ENCODE measurements at places on chromosomes 11 and 22. TPM values are rescaled to one million over a fixed set of nuclear protein-coding genes. Genes with fewer than 3 reads are reported as not detected.

GRCh38 chr11:104332110-104332509, 168.2 kb upstream of the PDGFD start:
- no peak for DNase-seq

The SLC39A13 gene
- polyA plus RNA-seq, result 71.9 TPM

GRCh38 chr11:123588864-123589262, 65.6 kb downstream of the SCN3B start:
- DNase-seq, result no peak

DNA sequence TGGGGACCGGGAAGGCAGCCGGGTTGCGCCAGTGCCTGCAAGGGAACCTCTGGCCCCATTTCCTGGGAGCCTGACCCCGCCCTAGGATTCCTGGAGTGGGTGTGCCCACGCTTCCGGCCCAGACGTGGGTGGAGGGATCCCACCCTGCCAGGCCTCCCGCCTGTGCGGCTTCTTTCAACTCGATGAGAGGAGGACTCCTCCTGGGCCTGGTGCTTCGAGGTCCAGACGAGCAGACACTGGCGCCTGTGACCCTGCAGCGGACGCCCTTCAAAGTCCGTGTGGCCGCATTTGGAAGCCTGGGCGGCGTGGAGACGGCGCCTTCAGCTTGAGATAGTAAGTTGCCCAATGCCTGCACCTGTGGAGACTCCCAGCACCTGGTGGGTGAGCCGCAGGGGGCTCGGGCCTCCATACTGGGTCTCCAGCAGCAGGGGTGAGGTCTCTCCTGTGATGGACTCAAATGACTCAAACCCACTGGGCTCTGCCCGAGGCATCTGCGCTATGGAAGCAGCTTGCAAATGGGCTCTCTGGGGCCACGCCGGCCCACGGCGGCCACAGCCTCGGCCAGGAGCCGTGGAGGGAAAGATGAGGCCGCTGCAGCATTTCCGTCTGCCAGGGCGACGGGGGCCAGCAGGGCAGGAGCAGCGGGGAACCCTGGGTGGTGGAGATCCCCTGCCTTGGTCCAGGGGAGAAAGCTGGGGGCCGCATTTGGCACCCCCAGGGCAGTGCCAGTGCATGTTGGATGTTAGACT, 64.3 kb upstream of the PPARA start:
- DNase-seq, result no peak

All from renal pelvis (tissue), 12 donors.